ENCODE measurements at places on chromosomes 6 and 20.
A peak's percentile ranks its signal among the peaks of the same experiment; 100 is the strongest.

GRCh38 chr20:47347661-47348435 is 8.7 kb downstream of the ZMYND8 start:
- no peak for DNase-seq

DNA sequence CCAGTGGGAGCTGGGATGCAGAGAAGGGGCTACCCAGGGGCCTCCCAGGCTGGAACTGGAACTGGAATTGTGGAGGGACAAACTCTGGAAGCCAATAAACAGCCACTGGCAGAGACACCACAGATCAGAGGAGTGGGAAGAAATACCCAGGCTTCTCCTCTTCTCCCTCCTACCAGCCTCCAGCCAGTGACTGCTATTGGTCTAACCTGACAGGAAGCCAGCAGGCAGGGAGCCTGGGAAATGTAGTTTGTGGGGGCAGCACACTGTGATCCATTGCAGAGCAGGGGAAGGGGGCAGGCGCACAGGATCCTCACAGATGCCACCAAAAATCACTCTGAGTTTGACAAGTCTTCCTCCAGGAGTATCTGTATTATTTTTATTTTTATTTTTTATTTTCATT is 12.1 kb upstream of the MLN start:
- DNase-seq = no peak

DNA sequence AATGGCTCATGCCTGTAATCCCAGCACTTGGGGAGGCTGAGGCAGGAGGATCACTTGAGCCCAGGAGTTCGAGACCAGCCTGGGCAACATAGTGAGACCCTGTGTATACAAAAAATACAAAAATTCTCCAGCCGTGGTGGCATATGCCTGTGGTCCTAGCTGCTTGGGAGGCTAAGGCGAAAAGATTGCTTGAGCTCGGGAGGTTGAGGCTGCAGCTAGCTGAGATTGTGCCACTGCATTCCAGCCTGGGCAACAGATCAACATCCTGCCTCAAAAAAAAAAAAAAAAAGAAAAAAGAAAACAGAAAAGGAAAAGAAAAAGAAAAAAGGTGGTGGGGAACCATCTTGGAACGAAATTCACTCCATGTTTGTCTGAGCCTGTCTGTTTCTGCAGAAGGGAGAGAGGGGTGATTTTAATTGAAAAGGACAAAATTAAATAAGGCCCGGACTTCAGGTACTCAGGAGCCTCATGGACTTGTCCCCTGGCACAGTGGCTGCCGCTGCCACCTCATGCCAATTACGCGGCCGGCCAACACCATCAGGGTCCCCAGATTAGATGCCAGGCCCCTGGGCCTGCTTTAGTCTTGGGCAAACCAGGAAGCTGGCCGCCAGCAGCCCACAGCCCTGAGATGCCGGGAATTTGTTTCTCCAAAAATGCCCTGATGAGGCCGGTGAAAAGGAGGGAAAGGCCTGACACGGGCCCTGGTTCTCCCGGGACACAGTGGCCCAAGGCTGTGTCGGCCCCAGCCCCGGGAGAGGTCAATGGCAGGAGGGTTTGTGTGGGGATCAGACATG is 37.8 kb upstream of the STX16 start:
- peak; percentile 47 for DNase-seq

- no peak for DNase-seq
Measured at GRCh38 chr20:16560216-16560615, 13.0 kb downstream of the KIF16B start.
